Stimulated activated CD8-positive, alpha-beta memory T cell treated with anti-CD3 and anti-CD28 coated beads, Interleukin-2, amount 100 ng/mL, for 1 hour (primary cell): ENCODE measurements at places on chromosomes 5 and 9.

DNA sequence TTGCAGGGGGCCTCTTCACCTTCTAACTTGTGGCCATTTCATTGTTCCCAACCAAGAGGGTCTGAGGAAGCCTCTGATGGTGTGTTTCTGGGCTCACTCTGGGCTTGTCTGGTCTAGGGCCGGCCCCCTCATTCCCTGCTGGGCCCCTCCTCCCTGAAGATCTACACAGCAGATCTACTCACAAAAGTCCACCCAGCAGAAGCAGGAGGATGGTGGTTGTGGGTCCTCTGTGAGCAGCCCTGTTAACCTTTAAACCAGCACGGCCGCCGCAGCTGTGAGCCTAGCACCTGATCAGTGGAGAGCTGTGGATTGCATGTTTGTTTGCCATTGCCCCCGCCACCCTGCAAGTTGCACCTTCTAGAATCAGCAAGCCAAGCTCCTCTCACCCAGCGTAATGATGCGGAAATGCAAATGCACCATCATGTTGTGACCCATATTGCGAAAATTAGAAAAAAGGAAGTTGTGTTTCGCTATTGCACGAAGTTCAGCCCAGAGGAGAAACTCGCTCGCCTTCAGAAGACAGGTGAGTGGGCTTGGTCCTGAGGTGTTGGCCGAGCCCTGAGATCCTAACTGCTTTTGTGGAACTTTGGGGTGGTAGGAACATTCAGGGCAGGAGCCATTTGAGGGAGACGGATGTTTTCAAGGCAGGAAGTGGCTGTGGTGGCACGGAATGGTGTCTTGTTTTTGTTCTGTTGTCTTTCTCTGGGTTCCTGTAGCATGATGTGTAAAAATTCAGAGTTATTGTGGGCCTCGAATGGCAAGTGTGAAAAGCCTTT lies 16.7 kb downstream of the FGD3 start:
- peak; percentile 36 for DNase-seq

DNA sequence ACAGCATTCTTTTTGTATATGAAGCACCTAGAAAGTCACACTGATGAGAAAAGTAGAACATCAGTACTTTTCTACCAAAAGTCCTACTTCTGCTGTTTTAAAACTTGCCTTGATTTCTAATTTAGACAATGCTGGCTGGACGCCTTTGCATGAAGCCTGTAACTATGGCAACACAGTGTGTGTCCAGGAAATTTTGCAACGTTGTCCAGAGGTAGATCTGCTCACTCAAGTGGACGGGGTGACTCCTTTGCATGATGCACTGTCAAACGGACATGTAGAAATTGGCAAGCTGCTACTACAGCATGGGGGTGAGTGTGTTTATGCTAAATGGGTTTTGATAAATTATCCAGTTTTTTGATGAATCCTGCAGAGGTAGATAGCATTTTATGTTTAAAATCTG lies 73.5 kb downstream of the SLF1 start:
- no peak for DNase-seq

GRCh38 chr9:95722141-95722540 lies 153.3 kb upstream of the ERCC6L2 start:
- DNase-seq = no peak

GRCh38 chr5:135491038-135491551 lies 38.9 kb upstream of the TIFAB start:
- no peak for DNase-seq

- no peak for DNase-seq
Measured at GRCh38 chr9:17757816-17758215, 178.9 kb downstream of the SH3GL2 start.

DNA sequence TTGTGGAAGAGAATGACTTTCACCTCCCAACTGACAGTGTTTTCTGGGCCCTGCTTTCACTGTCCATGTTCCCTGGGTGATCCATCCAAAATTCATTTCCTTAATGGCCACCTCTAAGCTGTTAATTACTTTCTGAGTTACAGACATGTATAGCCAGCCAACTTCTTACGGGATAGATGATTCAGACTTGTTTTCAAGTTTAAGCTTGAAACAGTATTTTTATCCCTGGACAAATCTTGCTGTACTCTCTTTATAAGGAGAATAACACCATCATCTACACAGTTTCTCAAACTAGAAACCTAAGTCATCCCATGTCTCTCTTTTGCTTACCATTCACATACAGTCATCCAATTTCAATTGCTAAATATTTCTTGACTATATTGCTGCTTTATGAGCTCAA lies 6.9 kb downstream of the FAM174A start:
- DNase-seq = no peak

DNA sequence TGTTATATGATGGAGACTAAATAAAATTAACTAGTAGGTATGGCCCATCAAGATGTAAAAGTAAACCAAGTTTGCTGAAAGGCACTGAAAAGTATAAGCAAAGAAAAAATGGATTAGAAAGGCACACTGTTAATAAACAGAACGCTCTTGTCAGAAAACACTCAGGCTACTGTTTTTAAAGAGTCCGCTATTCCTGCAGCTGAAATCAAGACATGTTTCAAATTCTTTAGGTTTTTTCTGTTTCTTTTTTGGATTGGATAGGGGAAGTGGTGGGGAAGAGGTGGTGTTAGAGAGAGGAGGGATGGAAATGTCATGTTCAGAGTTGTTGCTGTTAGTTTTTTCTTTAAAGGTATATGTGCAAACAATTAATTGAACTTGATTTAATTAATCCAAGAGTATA lies 17.5 kb downstream of the OSTF1 start:
- DNase-seq = no peak
